Stimulated activated CD8-positive, alpha-beta memory T cell treated with anti-CD3 and anti-CD28 coated beads, Interleukin-4, amount 100 ng/mL, for 48 hours (primary cell): ENCODE measurements at places on chromosomes 11 and 22.

DNA sequence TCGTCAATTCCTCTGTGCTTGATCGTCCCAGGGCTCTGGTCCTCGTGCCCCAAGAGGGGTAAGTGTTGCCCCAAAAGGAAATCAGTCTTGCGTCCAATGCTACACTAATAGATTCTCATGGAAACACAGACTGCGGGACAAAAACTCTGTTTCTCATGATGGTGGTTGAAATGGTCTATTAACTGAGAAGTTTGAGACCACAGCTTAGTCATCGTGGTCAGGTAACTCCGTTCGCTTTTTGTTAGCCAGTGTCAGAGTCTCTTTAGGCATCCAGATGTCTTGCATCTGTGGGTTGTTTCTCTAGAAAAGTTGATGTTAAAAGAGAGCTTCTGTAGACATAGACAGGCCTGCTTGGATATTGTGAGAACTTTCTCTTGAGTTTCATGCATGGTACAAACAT is 104.6 kb upstream of the SORL1-AS1 start:
- DNase-seq = no peak

GRCh38 chr11:123143921-123144320 is 51.1 kb downstream of the CLMP start:
- DNase-seq = no peak

- DNase-seq = peak; percentile 33
Observed at GRCh38 chr11:35276396-35277145, 137.6 kb downstream of the CD44 start.

- DNase-seq = no peak
Observed at GRCh38 chr11:91100427-91100826, 877.6 kb upstream of the CHORDC1 start.
